ENCODE measurements at places on chromosomes 6 and 20.

- no peak for DNase-seq
Measured at GRCh38 chr6:16446273-16446672, 207.9 kb downstream of the GMPR start.

DNA sequence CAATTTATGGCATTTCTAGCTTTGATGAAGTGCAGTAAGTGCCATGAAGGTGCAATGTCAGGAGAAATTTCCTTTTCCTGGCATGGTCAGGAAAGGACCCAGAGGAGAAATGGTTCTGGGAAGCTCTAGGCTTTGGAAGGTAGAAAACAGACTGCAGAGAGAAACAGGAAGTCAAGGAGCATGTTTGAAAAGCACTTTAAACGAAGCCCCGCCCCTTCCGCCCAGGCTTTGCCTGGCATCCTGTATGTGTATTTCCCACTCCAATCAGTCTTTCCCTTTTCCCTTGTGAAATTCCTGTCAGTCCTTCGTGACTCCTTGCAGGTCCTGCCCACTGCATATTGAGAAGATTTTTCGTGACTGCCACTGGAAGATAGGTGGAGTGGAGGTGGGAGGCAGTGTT is 320.9 kb upstream of the SASH1 start:
- no peak for DNase-seq

- no peak for DNase-seq
Measured at GRCh38 chr6:112475083-112475482, 128.0 kb downstream of the RFPL4B start.

DNA sequence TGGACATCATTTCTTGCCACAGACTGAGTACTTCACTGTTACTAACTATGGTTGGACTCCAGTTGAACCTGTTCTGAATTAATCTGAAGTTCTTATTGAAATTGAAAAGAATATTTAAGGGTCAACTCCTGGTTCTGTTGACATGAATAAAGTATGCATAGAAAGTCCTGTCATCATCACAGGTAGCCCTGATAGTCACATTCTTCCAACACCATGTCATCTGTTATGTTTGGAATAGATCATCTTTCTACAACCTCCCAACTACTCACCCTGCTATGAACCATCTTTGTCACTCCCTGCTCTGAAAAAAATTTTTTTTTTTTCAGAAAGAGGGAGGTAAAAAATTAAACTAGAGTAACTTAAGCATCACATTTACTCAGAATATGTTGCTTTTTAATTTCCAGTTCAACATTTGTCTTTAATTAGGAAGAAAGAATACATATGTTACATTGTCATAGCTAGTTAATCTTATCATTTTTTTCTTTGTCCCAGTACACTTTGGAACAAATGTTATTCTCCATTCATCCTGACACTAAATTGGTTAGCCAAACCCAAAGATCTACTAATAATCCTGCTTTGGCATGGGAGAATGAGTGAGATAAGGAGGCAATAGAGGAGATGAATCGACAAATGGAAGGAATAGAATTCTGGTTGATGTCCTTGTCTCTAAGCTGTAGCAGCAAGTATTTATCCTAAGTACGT is 775.1 kb upstream of the NRSN1 start:
- DNase-seq = no peak

GRCh38 chr6:42221546-42221945 is 3.9 kb upstream of the MRPS10 start:
- no peak for DNase-seq

- no peak for DNase-seq
Measured at GRCh38 chr6:92723390-92723931, 695.9 kb downstream of the EPHA7 start.
